ENCODE measurements at places on chromosomes 13 and 19. TPM values are rescaled to one million over a fixed set of nuclear protein-coding genes. Genes with fewer than 3 reads are reported as not detected.

DNA sequence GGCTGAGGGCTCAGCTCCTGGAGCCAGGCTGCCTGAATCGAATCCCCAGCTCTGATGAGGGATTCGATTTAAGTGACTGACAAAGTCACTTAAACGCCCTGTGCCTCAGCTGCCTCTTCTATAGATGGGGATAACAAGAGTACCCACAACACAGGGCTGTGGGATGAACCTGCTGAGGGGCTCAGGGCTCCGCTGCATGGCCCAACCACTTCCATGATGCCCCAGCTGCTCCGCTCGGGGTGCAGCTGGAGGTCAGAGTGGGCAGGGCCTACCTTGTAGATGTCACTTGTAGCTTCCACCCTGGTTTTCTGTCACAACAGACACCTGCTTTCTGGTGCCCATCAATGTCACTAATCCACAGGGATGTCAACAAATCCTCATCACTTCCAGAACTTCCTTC is 39.2 kb downstream of the STK24 start:
- H3K27me3 ChIP-seq = no peaks in the 10 kb centered on the region
- no peak for DNase-seq
- peaks cover 36% of the 10 kb centered on the region for H3K4me1 ChIP-seq
- H3K27ac ChIP-seq = no peak overlapping the region

DNA sequence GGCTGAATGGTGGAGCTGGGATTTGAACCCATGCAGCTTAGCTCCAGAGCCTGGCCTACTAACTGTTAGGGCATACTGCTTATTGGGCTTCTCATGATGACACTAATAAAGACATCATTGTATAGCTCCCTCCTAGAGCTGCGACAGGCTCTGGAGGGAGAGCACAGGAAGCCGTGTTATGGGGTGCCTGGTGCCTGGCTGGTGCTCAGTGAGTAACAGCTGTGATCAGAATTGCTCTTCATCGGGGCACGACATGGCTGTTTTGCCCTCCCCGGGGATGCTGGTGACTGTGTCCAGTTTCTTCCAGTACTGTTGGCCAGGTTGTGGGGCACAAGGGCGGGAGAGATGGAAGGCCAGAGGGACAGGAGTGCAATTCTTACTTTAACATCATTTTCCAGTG is 5.1 kb downstream of the LYPD5 start:
- no peaks in the 10 kb centered on the region for H3K36me3 ChIP-seq
- H3K4me1 ChIP-seq = peaks cover 4% of the 10 kb centered on the region
- H3K27me3 ChIP-seq = no peaks in the 10 kb centered on the region
- no peak overlapping the region for H3K27ac ChIP-seq

GRCh38 chr19:2323707-2324106 is 4.7 kb downstream of the LSM7 start:
- H3K4me1 ChIP-seq = peaks cover 21% of the 10 kb centered on the region
- no peak for DNase-seq
- no peaks in the 10 kb centered on the region for H3K27me3 ChIP-seq
- H3K4me3 ChIP-seq = no peak overlapping the region

DNA sequence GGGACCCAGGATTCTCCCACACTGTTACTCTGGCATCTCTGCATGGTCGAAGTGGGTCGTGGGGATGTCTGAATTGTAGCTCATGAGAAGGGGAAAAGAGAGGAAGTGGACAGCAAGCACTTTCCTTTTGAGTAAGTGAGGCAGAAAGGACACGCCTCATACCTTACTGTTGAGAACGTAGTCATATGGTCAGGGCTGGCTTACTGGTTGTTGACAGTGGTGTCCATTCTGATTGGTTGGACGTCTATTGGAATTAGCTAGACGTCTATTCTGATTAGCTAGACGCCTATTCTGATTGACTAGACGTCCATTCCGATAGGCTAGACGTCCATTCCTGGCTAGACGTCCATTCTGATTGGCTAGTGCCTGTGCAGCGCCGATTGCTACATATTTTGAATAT is 12.4 kb downstream of the GRIN2D start:
- DNase-seq = no peak
- peaks cover 3% of the 10 kb centered on the region for H3K4me1 ChIP-seq
- no peak overlapping the region for H3K4me3 ChIP-seq
- H3K27me3 ChIP-seq = no peaks in the 10 kb centered on the region

GRCh38 chr19:49442354-49442753 is 1.0 kb upstream of the SLC17A7 start:
- peaks cover 9% of the 10 kb centered on the region for H3K27me3 ChIP-seq
- no peak for DNase-seq
- H3K4me1 ChIP-seq = no peaks in the 10 kb centered on the region
- H3K27ac ChIP-seq = no peak overlapping the region
- peak overlapping the region; percentile 81 for H3K4me3 ChIP-seq
- H3K36me3 ChIP-seq = peaks cover 3% of the 10 kb centered on the region

- peaks cover 9% of the 10 kb centered on the region for H3K36me3 ChIP-seq
- DNase-seq = no peak
- no peak overlapping the region for H3K4me3 ChIP-seq
- H3K27me3 ChIP-seq = no peaks in the 10 kb centered on the region
- no peak overlapping the region for H3K27ac ChIP-seq
- no peaks in the 10 kb centered on the region for H3K4me1 ChIP-seq
Measured at GRCh38 chr13:72808917-72809500, 27.1 kb downstream of the PIBF1 start.

GRCh38 chr13:45895881-45896280 is 44.3 kb upstream of the SIAH3 start:
- DNase-seq = no peak
- no peak overlapping the region for H3K27ac ChIP-seq
- no peaks in the 10 kb centered on the region for H3K4me1 ChIP-seq
- no peaks in the 10 kb centered on the region for H3K36me3 ChIP-seq
- no peaks in the 10 kb centered on the region for H3K27me3 ChIP-seq

GRCh38 chr19:38095411-38096308 is 128.4 kb downstream of the DPF1 start:
- peaks cover 30% of the 10 kb centered on the region for H3K36me3 ChIP-seq
- peak; percentile 17 for DNase-seq
- H3K27ac ChIP-seq = peak overlapping the region; percentile 25
- H3K27me3 ChIP-seq = no peaks in the 10 kb centered on the region
- H3K4me3 ChIP-seq = no peak overlapping the region

- no peak overlapping the region for H3K4me3 ChIP-seq
- no peak overlapping the region for H3K27ac ChIP-seq
Measured at GRCh38 chr19:18865106-18865972, 30.6 kb downstream of the CERS1 start.

- no peaks in the 10 kb centered on the region for H3K36me3 ChIP-seq
- no peak overlapping the region for H3K4me3 ChIP-seq
- no peak for DNase-seq
- no peaks in the 10 kb centered on the region for H3K4me1 ChIP-seq
- no peak overlapping the region for H3K27ac ChIP-seq
- H3K27me3 ChIP-seq = no peaks in the 10 kb centered on the region
Measured at GRCh38 chr13:66553391-66553790, 676.7 kb downstream of the PCDH9 start.

DNA sequence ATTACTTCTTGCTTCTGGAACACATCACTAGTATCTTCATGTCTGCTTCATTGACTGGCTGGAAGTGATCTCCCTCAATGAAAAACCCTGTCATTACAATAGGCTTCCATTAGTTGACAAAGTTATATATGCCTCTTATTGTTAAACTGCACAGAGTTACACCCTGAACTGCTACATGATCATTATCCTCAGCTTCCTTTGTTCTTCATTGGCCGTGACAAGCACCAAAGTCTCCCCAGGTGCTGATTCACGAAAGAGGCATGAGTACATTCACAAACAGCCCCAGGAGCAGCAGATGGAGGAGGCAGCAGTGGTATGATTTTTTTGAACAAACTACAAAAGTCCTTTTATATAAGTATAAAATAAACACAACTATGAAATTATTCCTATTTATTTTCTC is 51.4 kb downstream of the VWA8 start:
- no peak overlapping the region for H3K4me3 ChIP-seq
- H3K36me3 ChIP-seq = no peaks in the 10 kb centered on the region
- peaks cover 2% of the 10 kb centered on the region for H3K4me1 ChIP-seq
- DNase-seq = no peak

DNA sequence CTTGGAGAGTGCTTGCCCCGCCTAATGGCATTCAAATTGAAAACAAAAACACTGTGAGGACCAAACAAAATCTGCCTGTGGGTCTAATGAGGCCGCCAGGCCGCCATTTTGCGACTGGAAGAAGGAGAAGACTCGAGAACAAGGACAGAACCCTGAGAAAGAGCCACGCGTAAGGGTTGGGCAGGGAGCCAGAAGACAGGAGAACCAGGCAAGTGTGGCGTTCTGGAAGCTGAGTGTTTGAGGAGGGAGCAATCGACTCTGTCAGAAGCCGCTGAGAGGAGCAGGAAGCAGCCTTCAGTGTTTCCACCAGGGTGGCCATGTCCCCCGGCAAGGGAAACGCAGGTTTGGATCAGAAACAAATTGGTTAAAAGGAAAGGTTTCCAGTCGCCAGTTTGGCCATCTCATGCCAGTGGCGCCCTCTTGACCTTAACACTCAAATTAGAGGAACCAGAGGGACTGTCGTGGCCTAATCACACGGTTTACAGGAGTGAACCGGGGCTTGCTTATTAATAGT is 10.2 kb upstream of the PTOV1 start:
- H3K4me3 ChIP-seq = no peak overlapping the region
- H3K27ac ChIP-seq = no peak overlapping the region
- DNase-seq = no peak
- H3K4me1 ChIP-seq = peaks cover 13% of the 10 kb centered on the region

DNA sequence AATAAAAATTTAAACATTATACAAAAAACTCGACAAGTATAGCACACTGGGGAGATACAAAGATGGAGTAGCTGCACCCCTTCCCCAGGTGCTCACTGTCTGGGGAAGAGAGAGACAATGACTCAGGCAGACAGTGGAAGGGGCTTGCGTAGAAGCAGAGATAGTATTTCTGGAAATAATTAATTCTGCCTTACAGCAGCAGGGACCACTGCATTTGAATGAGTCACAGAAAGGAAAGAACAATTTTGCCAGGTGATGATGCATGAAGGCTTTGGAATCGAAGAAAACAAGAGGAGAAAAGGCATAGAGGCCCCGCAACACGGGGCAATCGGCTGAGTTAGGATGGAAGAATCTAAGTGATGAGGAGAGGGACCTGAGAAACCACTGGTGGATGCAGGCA is 447.4 kb downstream of the EFNB2 start:
- no peak overlapping the region for H3K4me3 ChIP-seq
- H3K4me1 ChIP-seq = no peaks in the 10 kb centered on the region
- H3K27me3 ChIP-seq = no peaks in the 10 kb centered on the region
- no peaks in the 10 kb centered on the region for H3K36me3 ChIP-seq

The PDX1 gene
- not detected for total RNA-seq

GRCh38 chr13:51125495-51126226 is 14.6 kb upstream of the C13orf42 start:
- peak; percentile 16 for DNase-seq
- no peak overlapping the region for H3K27ac ChIP-seq
- no peaks in the 10 kb centered on the region for H3K36me3 ChIP-seq

DNA sequence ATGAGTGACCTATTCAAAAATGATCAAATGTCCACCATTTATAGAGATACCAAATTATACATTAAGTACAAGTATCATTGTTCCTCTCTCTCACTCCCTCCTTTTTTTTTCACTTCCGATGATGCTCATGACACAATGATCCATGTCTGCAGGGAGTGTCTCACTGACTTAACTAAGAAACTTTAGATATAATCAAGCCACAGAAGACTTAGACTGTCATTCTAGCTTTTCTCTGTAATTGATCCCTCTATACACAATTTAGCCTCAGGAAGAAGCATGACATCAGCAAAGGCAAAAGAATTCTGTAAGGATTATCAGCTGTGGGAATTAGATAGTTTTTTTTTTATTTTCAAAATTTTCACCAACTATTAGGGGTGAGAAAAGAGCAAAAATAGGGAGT is 734.9 kb upstream of the PCDH9 start:
- H3K27ac ChIP-seq = no peak overlapping the region
- no peaks in the 10 kb centered on the region for H3K4me1 ChIP-seq
- DNase-seq = no peak
- H3K27me3 ChIP-seq = no peaks in the 10 kb centered on the region
- no peak overlapping the region for H3K4me3 ChIP-seq

The C3 gene
- 5.9 TPM for total RNA-seq

DNA sequence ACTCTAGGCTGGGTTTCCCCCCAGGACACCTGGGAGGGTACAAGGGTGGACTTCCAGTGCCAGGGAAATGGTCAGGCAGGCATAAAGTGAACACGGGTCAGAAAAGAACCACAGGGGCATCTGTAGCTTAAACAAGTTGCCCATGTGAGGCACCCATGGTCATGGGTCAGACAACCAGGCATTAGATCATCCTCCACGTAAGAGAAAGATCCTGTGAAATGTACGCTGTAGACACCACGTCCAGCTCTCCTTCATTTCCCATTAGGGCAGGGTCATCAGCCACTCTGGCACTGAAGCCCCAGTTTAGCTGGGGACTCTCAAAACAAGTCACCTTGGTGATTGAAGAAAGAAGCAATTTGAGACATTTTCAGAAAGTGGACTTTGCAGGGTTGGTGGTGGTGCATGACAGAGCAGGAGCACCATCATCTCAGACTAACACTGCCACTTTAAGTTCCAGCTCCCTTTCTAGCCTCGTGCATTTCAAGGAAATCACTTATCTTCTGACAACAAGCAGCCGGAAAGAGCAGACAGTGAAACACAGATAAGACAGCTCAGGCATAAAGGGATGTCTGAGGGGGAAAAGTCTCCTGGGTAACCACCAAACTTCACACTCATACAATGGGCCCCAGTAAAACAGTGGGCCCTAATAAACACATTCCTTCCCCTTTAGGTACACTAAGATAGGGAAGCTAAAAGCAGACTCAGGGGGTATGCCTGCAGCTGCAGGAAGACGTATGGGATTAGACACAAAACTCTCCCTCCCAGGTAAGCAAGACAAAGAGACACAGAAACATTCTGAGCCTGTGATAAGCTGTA is 16.1 kb upstream of the SIGLEC6 start:
- H3K4me1 ChIP-seq = peaks cover 45% of the 10 kb centered on the region
- H3K36me3 ChIP-seq = no peaks in the 10 kb centered on the region
- H3K27ac ChIP-seq = no peak overlapping the region
- DNase-seq = no peak

DNA sequence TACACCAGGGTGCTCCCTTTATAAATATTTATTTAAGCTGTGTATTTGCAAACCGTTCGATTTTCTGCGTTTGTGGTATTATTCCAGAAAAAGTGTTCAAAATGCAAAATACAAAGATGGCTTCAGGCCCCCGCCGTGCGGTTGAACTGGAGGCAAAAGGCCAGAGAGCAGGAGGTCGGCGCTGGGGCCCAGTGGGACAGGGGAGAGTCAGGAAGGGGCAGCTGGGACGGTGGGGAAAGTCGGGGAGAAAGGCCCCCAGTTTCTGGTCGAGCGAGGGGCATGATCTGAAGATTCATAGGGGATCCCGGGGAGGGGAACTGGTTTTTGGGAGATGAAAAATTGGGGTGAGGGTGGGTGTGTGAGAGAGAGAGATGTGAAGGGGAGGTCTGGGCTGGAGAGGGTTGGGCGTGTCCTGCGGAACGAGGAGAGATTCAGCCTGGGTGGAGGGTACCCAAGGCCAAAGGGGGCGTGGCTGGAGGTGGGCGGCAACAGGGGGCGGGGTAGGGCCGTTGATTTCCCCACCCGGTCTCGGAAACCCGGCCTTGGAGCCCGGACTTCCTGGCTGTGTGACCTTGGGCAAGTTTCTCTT is 678 bp downstream of the ISOC2 start:
- H3K36me3 ChIP-seq = no peaks in the 10 kb centered on the region
- H3K27me3 ChIP-seq = no peaks in the 10 kb centered on the region
- no peaks in the 10 kb centered on the region for H3K4me1 ChIP-seq
- H3K27ac ChIP-seq = peak overlapping the region; percentile 94
